ENCODE measurements at places on chromosomes 2 and 18. TPM values are rescaled to one million over a fixed set of nuclear protein-coding genes. Genes with fewer than 3 reads are reported as not detected.

The PRADC1 gene
- total RNA-seq, result 11.5 TPM

The EFHD1 gene
- total RNA-seq, result 14.8 TPM

The SERPINB3 gene
- not detected for total RNA-seq

The TWSG1 gene
- 55.5 TPM for total RNA-seq

The NDUFV2 gene
- total RNA-seq, result 64.3 TPM

The ATP8B1 gene
- total RNA-seq, result 2.4 TPM

- H3K4me1 ChIP-seq, result peaks cover 2% of the 10 kb centered on the region
- H3K27me3 ChIP-seq, result no peaks in the 10 kb centered on the region
- no peak overlapping the region for H3K27ac ChIP-seq
- H3K36me3 ChIP-seq, result no peaks in the 10 kb centered on the region
Measured at GRCh38 chr2:24199968-24200590, 25.2 kb downstream of the FAM228A start.

- no peaks in the 10 kb centered on the region for H3K27me3 ChIP-seq
- H3K36me3 ChIP-seq, result no peaks in the 10 kb centered on the region
- no peak overlapping the region for H3K27ac ChIP-seq
- no peaks in the 10 kb centered on the region for H3K4me1 ChIP-seq
- H3K4me3 ChIP-seq, result no peak overlapping the region
- DNase-seq, result no peak
Measured at GRCh38 chr18:61282926-61283325, 50.3 kb upstream of the CDH20 start.

DNA sequence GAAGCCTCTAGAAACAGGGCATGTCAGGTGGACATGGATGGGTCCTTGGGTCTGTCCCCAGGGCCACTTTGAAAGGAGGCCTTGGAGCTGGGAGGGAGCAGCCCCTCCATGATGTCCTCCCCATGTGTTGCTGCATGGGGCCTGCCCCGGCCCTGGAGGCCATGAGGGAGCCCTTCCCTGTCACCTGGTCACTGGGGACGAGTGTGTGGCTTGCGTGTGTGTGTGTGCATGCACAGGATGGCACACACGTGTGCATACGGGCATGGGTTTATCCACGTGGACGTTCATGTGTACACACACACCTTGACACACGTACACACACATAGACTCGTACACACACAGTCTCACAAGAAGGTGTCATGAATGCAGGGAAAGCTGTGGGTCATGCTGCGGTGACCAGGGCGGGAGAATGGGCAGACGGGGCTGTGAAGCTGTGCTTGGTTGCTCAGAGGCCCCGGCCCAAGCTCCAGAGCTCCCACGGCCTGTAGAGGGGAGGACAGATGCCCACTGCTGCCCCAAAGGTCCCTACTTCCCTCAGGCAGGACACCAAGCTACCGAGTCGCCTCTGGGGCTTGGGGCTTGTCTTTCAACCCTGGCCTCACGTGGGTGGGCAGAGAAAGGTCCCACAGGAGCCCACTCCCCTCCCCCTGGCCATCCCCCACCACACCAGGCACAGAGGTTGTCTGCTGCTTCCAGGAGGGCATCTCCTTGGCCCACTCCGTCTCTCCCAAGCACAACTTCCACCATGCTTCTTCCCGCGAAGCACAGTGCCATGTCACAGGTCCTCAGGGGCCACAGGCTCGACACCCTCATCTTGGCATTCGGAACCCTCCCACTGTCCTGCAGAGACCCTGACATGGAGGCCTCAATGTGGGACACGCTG, 42.3 kb upstream of the GPC1 start:
- H3K4me3 ChIP-seq, result no peak overlapping the region
- H3K36me3 ChIP-seq, result no peaks in the 10 kb centered on the region

DNA sequence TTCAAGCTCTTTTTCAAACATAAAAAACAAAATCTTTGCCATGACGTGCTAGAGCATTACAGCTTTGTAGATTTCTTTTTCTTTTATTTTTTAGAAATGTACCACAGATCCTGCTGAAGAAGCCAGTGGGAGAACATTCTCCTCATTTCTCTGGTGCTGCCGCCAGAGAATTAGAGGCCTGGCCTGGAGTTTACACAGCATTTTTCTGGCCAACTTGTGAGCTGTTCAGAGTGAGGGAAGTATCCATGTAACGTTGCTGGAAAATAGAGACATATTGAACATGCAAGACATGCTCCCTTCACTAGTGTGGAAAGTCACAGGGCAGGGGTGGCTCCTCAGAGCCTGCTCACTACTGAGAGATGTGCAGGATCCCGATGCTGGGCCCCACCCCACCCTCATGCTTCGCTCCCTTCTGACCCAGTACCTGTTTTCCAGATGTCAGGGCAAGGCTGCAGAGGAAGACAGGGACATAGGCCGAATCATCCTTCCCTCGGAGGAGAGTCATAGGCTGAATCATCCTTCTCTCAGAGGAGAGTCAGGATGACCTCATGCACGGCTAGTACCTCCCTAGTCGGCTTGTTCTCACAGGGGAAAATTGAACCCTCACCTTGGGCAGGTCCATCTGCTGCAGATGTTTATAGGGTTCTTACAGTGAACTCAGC, 298.5 kb downstream of the INSIG2 start:
- H3K4me3 ChIP-seq, result no peak overlapping the region
- H3K36me3 ChIP-seq, result no peaks in the 10 kb centered on the region
- no peak for DNase-seq
- no peaks in the 10 kb centered on the region for H3K27me3 ChIP-seq

DNA sequence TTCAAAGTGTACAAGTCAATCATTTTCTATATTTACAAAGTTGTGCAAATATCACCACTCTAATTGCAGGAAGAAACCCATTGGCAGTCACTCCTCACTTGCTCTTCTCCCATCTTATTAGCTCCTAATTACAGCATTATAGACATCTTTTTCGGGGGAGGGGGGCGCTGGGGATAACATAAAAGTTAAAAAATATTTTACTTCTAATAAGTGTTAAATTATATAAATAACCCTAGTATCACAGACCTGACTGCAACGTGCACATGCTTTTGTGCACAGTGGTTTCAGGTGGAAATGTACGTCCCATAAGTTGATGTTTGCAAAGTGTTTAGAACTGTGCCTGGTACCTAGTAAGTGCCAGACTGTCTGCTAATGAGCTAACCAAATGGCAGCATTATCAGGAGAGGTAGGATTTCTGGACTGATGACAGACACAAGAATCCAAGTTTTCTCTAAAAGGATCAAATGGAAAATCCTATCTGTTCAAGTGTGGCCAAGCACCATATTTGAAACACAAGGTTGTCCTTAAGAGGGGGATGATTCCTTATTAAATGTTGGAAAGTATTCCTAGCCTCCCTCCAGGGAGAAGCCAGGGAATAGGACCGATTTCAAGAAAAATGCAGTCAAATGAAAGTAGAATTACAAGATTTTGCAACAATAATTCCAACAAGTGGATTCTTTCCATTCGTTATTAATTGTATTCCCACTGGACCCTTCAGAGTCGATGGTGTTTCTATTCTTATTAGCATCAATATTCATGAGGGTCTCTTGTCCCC, 70.0 kb downstream of the ACKR3 start:
- peaks cover 2% of the 10 kb centered on the region for H3K4me1 ChIP-seq
- H3K36me3 ChIP-seq, result no peaks in the 10 kb centered on the region
- no peak overlapping the region for H3K4me3 ChIP-seq
- no peak overlapping the region for H3K27ac ChIP-seq

DNA sequence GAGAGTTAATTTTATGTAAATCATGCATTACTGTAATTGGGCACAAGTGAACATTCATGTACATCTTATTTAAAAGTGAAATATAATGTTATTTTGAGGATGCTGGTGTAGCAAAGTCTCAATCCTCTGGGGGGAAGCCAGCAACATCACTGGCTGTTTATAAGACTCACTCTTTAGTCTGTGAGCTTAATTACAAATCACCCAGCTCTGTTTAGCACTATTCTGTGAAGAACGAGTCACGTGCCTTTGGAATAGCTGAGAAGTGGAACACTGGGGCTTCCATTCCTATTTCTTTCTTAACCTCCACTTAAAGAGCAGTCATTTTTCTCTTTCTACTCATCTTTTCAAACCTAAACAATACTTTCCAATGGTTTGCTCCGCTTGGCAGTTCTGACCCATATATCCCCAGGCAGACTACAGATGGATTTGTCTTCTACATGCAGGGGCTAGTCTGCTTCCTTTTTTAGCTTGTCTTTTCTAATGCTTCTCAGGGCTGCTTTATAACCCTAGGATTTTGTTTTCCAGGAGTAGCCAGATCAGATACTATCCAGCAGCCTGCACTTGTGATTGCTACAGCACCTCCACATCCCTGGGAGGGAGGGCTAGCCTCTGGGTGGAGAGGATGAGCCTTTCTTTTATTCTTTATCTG, 95.3 kb upstream of the CAVIN2 start:
- no peak overlapping the region for H3K27ac ChIP-seq
- no peaks in the 10 kb centered on the region for H3K27me3 ChIP-seq
- H3K36me3 ChIP-seq, result no peaks in the 10 kb centered on the region
- DNase-seq, result no peak

DNA sequence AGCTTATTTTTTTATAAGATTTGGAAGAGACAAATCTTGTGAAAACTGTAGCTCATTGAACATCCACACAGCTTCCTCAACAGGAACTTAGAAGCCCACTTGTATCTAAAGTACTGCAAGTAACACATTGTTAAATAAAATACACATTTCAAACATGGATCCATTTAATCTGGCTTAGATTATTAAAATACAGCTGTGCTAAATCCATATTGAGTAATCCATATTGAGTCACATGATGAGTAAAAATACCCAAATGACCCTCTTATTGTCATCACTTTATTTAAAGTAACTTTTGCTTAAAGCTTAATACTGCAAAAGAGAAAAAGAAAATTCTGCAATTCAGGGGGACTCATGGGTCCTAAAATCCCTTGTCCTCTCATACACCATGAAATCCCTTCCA, 133.3 kb downstream of the OSR1 start:
- H3K4me3 ChIP-seq, result no peak overlapping the region
- no peak overlapping the region for H3K27ac ChIP-seq
- no peak for DNase-seq
- H3K36me3 ChIP-seq, result no peaks in the 10 kb centered on the region
- H3K27me3 ChIP-seq, result no peaks in the 10 kb centered on the region

- H3K27ac ChIP-seq, result no peak overlapping the region
- no peak overlapping the region for H3K4me3 ChIP-seq
- no peaks in the 10 kb centered on the region for H3K36me3 ChIP-seq
- no peaks in the 10 kb centered on the region for H3K4me1 ChIP-seq
- no peaks in the 10 kb centered on the region for H3K27me3 ChIP-seq
- DNase-seq, result no peak
Measured at GRCh38 chr18:30698571-30698970, 344.0 kb downstream of the DSC3 start.

GRCh38 chr2:11945139-11946126, 199.0 kb downstream of the LPIN1 start:
- no peak overlapping the region for H3K4me3 ChIP-seq
- no peaks in the 10 kb centered on the region for H3K27me3 ChIP-seq
- H3K36me3 ChIP-seq, result no peaks in the 10 kb centered on the region
- no peak overlapping the region for H3K27ac ChIP-seq
- no peaks in the 10 kb centered on the region for H3K4me1 ChIP-seq

- no peak overlapping the region for H3K27ac ChIP-seq
- peaks cover 28% of the 10 kb centered on the region for H3K4me1 ChIP-seq
- H3K4me3 ChIP-seq, result no peak overlapping the region
- H3K27me3 ChIP-seq, result no peaks in the 10 kb centered on the region
Measured at GRCh38 chr2:43109261-43109743, 117.1 kb downstream of the ZFP36L2 start.

DNA sequence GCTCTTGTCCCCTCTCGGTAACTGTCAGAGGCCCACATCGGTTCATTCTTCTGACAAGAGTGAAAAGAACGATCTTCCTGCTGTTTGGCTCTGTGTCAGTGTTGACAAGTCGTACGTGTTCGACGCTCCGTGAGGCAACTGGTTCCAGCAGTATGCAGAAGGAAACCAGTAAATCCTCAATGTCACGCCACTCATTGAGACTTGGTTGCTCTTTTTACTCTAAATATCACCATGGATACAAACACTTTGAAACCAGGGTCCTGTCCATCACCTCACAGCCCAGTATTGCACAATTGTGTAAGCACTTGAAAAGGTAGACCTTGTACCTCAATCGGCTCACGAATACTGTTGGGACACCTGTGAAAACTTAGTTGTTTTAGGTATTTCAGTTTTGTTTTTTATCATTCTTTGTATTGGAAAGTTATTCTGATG, 136.4 kb downstream of the ZNF407 start:
- no peaks in the 10 kb centered on the region for H3K27me3 ChIP-seq
- H3K27ac ChIP-seq, result no peak overlapping the region
- no peak for DNase-seq

- H3K4me1 ChIP-seq, result no peaks in the 10 kb centered on the region
- H3K4me3 ChIP-seq, result no peak overlapping the region
- H3K36me3 ChIP-seq, result no peaks in the 10 kb centered on the region
- no peak for DNase-seq
- no peaks in the 10 kb centered on the region for H3K27me3 ChIP-seq
Measured at GRCh38 chr2:25241452-25241851, 73.1 kb upstream of the POMC start.

DNA sequence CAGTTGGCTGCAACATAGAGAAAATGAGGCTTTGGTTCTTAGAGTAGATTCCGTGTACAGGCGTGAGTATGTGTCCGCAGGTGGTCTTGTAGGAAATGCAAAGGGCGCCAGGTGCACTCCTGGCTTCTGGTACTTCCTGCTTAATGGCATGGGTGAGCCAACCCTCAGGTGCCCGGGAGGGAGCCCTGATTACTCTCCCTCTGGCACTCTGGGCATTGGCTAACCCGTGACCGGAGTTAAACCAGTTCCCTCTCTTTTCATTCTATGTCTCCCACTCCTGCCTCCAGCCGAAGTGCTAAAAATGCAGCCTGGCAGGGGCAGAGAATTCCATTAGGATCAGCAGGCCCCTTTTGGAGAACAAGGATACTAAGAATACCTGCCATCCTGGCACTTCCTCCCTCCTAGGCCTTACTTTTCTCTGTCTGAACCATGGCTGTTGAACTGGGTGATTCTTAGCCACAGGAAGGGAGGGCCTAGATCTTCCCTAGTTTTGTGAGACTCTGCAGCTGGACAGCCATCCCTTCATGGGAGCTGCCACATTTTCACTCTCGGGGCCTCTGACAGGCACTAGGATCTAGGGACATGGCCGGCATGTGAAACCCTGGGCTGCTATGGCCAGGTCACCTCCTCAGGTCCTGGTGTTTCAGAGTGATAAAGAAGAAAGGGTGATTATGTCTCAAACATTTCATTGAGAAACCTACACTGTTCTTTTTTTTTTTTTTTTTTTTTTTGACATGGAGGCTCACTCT, 6.5 kb downstream of the MERTK start:
- H3K36me3 ChIP-seq, result no peaks in the 10 kb centered on the region
- H3K27me3 ChIP-seq, result no peaks in the 10 kb centered on the region
- no peak overlapping the region for H3K27ac ChIP-seq
- peaks cover 11% of the 10 kb centered on the region for H3K4me1 ChIP-seq
- DNase-seq, result no peak
- H3K4me3 ChIP-seq, result no peak overlapping the region

Measured in ovary (tissue), 10 donors.